ENCODE measurements at places on chromosomes 7 and 10. TPM values are rescaled to one million over a fixed set of nuclear protein-coding genes. Genes with fewer than 3 reads are reported as not detected.

SPDYE8 gene
- not detected for total RNA-seq

RNF148 gene
- 0.10 TPM for total RNA-seq

ANKRD61 gene
- total RNA-seq = not detected

DPYSL4 gene
- total RNA-seq = not detected

GRCh38 chr10:114905450-114905849 lies 32.5 kb upstream of the TRUB1 start:
- peak; percentile 19 for DNase-seq

DNA sequence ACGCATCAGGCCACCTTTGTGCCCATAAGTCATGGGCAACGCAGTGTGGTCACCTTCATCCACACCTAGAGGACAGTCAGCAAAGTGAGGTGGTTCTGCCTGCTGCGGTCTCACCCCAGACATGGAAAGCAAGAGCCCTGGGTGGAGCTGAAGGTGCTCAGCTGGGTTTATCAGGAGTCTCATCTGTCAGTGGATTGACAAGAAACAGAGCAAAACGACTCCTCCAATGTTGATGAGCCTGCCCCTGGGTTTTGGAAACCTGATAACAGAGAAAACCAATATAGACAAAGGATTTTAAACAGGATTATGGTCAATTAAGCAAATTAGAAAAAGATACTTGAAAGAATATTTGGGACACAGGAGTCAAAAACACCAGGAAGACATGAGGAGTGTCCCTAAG lies 229.3 kb upstream of the PRSS58 start:
- no peak for DNase-seq

- DNase-seq = no peak
Measured at GRCh38 chr7:107582875-107583274, 2.8 kb downstream of the BCAP29 start.

- DNase-seq = peak; percentile 53
Measured at GRCh38 chr10:132984801-132985545, 42.6 kb upstream of the CFAP46 start.

DNA sequence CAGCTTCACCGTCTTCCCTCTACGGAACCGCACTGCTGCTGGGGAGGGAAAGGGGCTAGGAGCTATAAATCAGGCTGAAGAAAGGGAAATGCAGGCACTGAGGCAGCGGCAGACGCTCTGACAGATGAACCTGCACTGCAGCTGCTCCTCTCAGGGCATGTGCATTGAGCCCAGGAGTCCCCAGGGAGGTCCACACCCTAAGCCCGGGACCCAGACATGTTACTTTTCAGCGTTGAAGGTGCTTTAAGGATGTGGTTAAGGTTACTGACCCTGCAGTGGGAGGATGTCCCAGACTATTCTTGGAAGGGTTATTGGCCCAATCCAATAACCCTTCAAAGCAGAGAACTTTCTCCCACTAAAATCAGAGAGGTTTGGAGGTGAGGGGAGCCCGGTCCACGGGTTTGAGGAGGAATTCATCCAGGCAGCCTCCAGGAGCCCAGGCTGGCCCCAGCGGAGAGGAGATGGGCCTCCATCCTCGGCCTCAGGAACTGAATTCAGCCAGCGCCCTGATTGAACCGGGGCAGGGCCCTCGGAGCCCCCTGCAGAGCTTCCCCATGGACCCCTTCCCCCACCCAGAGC lies 75.4 kb downstream of the ADARB2 start:
- DNase-seq = no peak

All from HT-29 (cell line).